Stimulated activated CD4-positive, alpha-beta T cell treated with anti-CD3 and anti-CD28 coated beads, Interleukin-15, amount 100 ng/mL, for 1 hour (primary cell): ENCODE measurements at places on chromosomes 2 and 18.

- no peak for DNase-seq
These were observed 76.8 kb downstream of the ZFP36L2 start for GRCh38 chr2:43149482-43150107.

DNA sequence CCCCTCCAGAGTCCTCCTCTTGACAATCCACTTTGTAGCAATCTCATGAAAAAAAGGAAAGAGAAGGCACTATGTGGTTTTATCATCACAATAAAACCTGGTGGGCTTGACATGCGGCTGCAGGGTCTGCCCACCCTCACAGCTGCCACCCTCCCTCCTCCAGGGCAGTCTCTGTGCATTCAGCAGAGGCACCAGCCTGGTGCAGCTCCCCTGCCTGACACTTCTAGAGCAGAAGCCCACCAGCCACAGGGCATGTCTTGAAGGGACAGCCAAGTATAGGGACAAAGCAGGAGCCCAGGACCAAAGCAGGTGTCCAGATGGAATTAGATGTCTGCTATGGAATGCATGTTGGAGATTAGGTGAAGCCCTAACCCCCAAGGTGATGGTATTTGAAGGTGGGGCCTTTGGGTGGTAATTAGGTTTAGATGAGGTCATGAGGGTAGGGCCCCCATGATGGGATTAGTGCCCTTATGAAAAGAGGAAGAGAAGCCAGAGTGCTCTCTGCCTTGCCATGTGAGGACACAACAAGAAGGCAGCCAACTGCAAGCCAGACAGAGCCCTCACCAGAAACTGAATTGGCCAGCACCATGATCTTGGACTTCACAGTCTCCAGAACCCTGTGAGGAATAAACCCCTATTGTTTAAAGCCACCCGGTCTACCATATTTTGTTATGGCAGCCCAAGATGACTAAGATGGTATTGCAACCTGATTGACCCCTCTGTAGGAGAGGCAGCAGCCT lies 86.9 kb downstream of the MCFD2 start:
- DNase-seq: no peak

DNA sequence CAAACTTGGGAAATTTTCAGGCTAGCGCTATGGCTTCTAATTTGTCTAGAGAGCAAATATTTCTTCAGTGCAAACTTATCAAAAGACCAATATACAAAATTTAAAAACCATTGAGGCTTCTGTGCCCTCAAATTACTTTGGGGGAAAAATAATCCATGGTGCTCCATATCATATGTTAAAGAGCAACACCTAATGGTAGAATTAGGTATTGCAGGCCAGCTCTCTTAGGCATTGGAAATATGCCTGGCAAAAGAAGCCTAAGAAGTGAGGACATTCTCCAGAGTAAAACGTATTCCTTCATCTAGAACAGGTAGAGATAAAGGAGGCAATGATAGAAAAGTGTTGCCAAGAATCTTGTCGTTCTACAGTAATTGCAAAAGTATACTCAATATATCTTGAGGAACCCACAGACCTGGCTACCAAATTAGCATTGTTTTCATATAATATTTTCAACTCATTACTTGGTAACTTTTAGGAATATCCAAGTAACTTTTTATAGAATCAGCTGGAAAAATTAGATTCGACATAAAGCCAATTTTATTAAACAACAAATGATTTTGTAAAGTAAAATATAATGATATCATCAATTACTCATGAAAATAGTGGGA lies 401.1 kb downstream of the BCL11A start:
- no peak for DNase-seq

GRCh38 chr18:40371673-40372072 lies 1583.4 kb upstream of the PIK3C3 start:
- DNase-seq: no peak

- no peak for DNase-seq
These were observed 67.7 kb downstream of the PDCL3 start for GRCh38 chr2:100630473-100630977.
